HuH-7 (cell line): ENCODE measurements at places on chromosomes 5 and 9.
A peak's percentile ranks its signal among the peaks of the same experiment; 100 is the strongest.

DNA sequence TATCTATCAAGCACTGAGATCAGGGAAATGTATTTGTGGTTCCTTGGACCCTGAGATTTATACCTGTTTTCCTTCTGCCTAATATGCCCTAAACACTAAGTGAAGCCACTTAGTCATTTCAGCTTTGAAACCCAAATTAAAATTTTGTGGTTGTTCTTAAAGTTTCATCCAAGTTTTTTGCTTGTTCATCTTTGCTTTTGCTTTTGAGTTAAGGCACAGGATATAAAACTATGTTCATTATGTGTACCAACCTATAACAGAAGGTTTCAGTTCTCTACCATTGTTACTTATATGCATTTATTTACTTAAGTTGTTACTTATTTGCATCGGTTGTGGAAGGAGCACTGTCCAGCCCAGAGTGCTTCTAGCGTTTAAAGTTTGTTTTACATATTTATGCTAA is 382.3 kb downstream of the PTPRD start:
- DNase-seq: no peak

- peak; percentile 19 for DNase-seq
Measured at GRCh38 chr9:121196389-121196788, 5.3 kb downstream of the RAB14 start.

GRCh38 chr9:18909140-18910018 is 123.6 kb downstream of the SAXO1 start:
- DNase-seq: no peak

DNA sequence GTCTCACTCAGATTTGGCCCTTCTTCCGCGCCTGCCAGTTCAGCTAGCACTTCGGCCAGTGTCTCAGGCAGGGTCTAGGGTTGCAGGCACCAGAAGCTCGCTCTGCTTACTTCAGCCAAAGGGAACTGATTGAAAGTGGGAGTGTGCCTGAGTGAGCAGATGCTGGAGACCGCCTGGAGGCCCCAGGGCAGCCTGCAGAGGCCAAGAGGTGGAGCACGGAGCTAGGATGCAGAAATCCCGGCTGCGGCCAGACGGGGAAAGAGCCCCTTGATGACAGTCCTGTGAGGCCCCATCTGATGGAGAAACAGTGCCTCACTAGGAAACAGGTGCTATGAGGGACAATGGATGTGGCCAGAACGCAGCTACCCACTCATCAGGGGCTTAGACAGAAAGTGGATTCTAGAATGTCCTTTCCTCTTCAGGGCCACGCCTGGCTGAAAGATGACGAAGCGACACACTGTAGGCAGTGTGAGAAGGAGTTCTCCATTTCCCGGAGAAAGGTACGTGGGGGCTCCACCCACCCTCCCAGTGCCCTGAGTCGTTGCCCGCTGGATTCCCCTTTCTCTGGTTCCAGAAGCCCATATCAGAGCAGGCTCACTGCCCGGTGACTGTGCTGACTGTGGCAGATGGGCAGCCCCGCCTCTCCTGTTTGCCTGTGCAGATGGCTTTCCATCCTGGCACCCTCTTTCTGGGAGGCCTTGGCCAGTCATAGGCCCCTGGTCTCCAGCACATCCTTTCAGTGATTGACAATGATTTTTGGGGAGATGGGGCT is 16.1 kb downstream of the HNRNPH1 start:
- no peak for DNase-seq

- peak; percentile 58 for DNase-seq
Measured at GRCh38 chr5:142280066-142281007, 44.5 kb downstream of the SPRY4 start.

DNA sequence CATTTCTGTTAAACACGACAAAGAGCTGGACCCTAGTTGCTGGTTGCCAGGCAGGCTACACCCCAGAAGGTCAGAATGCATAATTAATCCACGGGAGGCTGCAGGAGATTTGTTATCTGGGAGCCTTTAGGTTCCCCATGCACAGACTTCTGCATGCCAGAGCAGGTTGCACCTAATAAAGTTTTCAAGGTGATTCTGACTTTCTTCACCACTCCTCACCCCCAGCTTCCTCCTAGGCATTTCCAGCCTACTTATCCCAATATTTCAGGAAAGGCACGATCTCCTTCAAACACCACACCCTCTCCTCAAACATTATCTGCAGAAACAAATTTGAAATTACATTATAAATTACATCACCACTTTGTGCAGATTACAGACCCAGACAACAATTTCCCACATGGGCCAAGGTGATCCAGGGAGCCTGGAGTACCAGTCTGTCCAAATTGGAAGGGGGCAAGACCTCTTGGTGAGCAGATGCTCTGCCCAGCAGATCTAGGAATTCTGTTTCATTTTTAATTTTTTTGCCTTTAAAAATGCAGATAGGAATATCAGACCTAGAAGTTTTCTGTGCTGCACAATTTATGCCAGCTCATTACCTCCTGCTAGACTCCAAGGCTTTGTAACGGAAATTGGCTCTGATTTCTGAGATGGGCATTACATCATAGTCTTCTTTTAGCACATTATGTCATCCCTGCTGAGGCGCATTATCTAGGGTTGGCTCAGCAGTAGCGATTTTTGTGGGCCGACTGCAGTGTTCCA is 363.4 kb upstream of the SLC30A5 start:
- DNase-seq: peak; percentile 9

DNA sequence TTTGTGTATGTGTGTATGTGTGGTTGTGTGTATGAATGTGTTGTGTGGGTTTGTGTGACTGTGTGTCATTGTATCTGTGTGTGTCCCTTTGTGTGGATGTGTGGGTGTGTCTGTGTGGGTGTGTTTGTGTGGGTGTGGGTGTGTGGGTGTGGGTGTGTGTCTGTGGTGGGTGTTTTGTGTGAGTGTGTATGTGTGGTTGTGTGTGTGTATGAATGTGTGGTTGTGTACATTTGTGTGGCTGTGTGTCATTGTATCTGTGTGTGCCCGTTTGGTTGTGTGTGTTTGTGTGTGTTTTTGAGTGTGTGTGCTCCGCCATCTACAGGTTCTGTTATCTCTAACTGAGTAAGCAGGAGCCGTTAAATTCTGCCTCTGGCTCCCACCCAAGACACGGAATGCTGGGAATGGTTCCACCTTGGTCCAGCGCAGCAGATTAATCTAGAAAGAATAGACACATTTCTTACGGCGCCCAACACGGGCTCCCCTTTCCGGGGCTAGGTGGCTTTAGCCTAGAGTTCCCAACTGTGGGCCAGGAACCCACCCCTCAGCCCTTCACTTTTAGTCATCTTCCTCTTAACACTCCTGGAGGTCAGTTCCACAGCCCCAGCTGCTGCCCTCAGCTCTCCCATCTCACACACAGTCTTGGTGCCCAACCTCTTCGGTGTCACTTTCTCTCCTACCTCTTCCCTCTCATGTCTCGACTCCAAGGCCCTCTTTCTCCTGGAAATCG is 197.1 kb downstream of the TTLL11 start:
- DNase-seq: no peak

- no peak for DNase-seq
Measured at GRCh38 chr5:124061663-124062062, 549.7 kb downstream of the CSNK1G3 start.

DNA sequence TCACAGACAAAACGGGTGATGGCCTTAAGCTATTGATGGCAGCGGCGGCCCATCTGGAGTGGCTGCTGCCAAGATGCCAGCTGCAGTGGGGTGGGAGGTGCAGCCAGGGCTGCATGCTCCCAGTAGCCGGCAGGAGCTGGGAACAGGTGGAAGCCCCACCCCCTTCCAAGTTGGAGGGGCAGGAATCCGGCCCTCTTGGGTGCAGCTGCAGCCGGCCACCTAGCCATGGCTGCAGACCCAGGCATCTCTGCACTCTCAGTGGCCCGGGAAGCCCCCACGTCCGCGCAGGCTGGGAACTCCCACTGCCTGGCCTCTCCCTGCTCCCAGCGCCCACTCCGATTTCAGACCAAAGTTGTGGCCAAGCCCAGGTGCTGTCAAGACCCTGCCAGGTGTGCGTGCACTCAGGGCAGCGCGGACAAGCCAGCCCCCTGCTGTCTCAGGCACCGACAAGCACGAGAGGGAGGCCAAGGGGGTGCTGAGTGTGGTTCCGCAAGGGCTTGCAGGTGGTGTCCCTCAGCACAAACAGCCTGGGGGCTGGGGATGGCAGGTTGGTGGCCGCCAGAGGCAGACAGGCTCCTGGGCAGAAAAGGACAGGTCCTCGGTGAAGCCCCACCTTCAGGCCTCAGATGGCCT is 115.1 kb upstream of the TSLP start:
- DNase-seq: no peak

GRCh38 chr5:33205727-33206410 is 234.9 kb upstream of the TARS1 start:
- no peak for DNase-seq

- no peak for DNase-seq
Measured at GRCh38 chr9:97363661-97364299, 48.1 kb upstream of the TDRD7 start.

GRCh38 chr5:28265877-28266276 is 1227.5 kb upstream of the CDH9 start:
- DNase-seq: no peak

DNA sequence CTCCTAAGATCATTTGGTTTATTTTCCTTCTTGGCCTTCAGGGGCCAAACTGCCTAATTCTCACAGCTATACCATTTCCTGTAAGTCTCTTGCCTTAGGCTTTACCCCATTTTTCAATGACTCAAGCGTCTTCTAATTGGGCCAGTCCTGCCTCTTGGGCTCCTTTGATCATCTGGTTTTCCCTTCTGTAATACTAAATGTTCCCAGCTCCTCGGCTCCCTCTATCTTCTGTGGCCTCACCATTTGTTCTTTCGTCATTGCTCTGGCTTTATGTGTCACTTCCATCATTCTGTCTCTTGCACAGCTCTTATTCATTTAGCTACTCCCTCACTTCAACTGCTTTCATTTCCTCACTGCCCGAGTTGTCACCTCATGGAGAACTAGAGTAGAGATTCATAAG is 14.5 kb upstream of the SPINK7 start:
- DNase-seq: no peak

DNA sequence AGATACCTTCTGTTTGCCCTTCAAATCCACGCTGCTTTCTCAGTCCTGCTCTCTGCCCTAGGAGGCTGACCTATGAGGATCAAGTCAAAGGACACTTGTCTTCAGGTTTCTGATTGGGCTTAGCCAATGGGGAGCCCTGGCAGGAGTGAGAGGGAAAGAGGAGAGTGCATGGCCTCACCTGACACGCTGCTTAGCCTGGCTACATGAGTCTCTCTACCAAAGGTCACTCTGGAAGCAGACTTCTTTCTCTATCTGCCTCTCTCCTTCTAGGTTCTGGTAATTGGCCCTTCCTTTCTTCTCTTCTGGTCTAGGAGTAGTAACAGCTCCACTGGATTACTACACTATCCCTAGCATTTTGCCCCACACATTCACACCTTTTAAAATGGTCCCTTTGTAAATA is 13.1 kb downstream of the ARSB start:
- no peak for DNase-seq

GRCh38 chr5:87705876-87706275 is 293.1 kb upstream of the CCNH start:
- DNase-seq: no peak

DNA sequence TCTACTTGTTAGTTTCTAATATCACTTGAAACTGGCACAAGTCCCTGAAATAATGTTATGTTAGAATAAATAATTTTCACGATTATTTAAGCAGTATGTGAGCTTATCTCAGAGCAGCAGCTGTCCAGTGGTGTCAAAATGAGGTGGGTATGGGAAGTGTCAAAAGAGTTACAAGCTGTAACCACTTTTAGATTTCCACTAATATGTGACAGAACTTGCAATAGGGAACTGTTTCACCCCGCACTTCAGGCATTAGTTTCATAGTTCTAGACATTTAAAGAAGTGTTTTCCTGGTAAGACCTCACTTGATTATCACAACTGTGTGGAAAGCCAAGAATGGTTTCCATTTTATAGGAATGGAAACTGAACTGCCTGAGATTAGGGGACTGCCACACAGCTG is 2.9 kb upstream of the ISCA1 start:
- DNase-seq: no peak

DNA sequence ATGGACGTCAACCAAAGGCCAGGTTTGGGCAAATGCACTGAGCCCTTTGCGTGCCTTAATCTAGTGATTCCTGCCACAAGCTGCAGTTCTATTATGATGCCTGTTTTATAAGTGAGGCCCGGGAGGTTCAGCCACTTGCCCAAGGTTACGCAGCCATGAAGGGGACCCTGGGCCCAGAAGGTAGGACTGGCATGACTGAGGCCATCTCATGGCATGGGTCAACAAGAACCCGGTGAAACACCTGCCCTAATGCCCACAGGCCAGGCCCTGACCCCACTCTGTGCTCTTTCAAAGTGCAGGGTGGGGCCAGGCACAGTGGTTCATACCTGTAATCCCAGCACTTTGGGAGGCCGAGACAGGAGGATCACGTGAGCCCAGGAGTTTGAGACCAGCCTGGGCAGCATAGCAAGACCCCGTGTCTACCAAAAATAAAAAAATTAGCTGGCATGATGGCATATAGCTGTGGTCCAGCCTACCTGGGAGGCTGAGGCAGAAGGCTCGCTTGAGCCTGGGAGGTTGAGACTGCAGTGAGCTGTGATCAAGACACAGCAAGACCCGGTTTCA is 8.6 kb downstream of the NINJ1 start:
- DNase-seq: no peak

- no peak for DNase-seq
Measured at GRCh38 chr5:66570201-66570600, 26.0 kb upstream of the MAST4 start.

- no peak for DNase-seq
Measured at GRCh38 chr5:112063856-112064255, 306.9 kb upstream of the NREP start.

DNA sequence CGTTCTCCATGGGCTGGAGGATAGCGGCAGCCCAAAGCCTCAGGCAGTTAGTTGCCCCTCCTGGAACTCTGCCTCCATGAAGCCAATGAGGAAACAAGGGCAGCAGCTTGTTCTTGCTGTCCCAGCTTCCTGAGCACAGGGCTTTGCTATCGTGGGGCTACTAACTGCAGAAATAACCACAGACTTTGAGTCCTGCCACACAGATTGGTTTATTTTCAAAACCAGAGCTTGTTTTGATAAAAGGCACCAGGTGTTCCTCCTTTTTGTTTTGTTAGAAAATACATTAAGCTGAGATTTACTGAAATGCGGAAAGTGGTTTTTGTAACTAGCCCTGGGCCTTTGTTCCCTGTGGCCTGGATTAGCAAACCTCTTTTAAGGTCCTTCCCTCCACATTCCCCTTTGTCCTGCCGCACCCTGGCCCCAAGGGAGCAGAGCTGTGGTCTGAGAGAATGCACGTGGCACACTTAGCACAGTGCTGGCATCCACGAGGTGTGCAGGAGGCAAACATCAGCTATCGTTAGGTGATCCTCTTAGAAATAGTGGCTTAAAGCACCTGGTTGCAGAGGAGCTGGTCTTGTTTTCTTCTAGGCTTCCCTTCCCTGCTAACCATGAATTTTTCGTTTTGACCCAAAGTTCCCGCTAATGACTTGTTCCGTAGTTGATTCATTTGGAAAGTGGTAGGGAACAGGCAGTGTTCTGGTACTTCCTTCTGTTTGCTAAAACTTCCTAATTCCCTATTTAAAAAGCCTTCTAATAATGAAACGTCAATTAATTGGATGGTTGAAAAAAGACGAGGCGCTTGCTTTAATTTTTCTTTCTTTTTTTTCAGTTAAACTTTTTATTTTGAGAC is 21.5 kb downstream of the MVB12B start:
- DNase-seq: no peak

GRCh38 chr9:14593406-14593805 is 99.8 kb downstream of the ZDHHC21 start:
- no peak for DNase-seq
